T-helper 2 cell treated with Interferon-gamma antibody and Interleukin-4, amounts not matched to agents 5 μg/mL and 100 μg/mL, for 36 hours (primary cell): ENCODE measurements at places on chromosomes 2 and 18.
A peak's percentile ranks its signal among the peaks of the same experiment; 100 is the strongest.

- DNase-seq = no peak
- H3K36me3 ChIP-seq = peaks cover 1% of the 10 kb centered on the region
- no peaks in the 10 kb centered on the region for H3K27me3 ChIP-seq
- H3K27ac ChIP-seq = peak overlapping the region; percentile 92
- peaks cover 44% of the 10 kb centered on the region for H3K4me1 ChIP-seq
Measured at GRCh38 chr2:96156926-96157648, 11.8 kb upstream of the DUSP2 start.

GRCh38 chr2:231069379-231070054 lies 12.8 kb downstream of the PSMD1 start:
- no peak for DNase-seq
- no peak overlapping the region for H3K27ac ChIP-seq
- H3K4me3 ChIP-seq = no peak overlapping the region
- peaks cover 24% of the 10 kb centered on the region for H3K4me1 ChIP-seq
- H3K27me3 ChIP-seq = no peaks in the 10 kb centered on the region
- peaks cover 47% of the 10 kb centered on the region for H3K36me3 ChIP-seq

GRCh38 chr2:108189316-108189715 lies 50.5 kb upstream of the SULT1C3 start:
- no peak overlapping the region for H3K4me3 ChIP-seq
- no peaks in the 10 kb centered on the region for H3K4me1 ChIP-seq
- no peaks in the 10 kb centered on the region for H3K36me3 ChIP-seq
- H3K27ac ChIP-seq = no peak overlapping the region

DNA sequence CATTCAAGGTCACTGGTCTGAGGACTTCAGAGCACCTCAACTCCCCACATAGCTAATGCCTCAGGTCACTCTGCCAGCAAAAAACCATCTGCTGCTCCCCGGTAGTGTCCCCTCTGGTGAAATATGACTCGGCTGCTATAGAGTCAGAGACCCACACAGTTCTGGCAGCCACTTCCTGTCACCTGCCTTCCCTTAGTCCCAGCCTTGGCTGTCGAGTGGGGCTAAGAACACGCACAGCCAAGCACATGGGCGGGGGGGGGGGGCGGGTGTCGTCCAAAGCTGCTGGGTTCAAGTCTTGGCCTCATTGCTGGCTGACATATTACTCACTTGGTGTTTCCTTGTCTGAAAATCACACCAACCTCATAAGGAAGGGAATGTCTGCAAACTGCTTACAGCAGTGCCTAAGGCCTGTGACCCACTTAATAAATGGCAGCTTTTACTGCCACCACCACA lies 37.5 kb downstream of the POLR1A start:
- peak overlapping the region; percentile 56 for H3K27ac ChIP-seq
- peaks cover 68% of the 10 kb centered on the region for H3K36me3 ChIP-seq
- H3K4me3 ChIP-seq = no peak overlapping the region
- peaks cover 13% of the 10 kb centered on the region for H3K4me1 ChIP-seq
- DNase-seq = peak; percentile 47
- H3K27me3 ChIP-seq = no peaks in the 10 kb centered on the region

GRCh38 chr2:59093571-59093970 lies 852.4 kb upstream of the FANCL start:
- no peaks in the 10 kb centered on the region for H3K27me3 ChIP-seq
- H3K4me3 ChIP-seq = no peak overlapping the region
- no peaks in the 10 kb centered on the region for H3K36me3 ChIP-seq

GRCh38 chr2:237600205-237600846 lies 9.8 kb upstream of the RAB17 start:
- H3K27ac ChIP-seq = no peak overlapping the region
- H3K36me3 ChIP-seq = no peaks in the 10 kb centered on the region
- no peak for DNase-seq
- peaks cover 21% of the 10 kb centered on the region for H3K4me1 ChIP-seq
- H3K4me3 ChIP-seq = no peak overlapping the region

GRCh38 chr18:3663870-3664512 lies 214.0 kb downstream of the TGIF1 start:
- no peak overlapping the region for H3K4me3 ChIP-seq
- no peak for DNase-seq
- H3K27me3 ChIP-seq = no peaks in the 10 kb centered on the region
- peaks cover 28% of the 10 kb centered on the region for H3K4me1 ChIP-seq

DNA sequence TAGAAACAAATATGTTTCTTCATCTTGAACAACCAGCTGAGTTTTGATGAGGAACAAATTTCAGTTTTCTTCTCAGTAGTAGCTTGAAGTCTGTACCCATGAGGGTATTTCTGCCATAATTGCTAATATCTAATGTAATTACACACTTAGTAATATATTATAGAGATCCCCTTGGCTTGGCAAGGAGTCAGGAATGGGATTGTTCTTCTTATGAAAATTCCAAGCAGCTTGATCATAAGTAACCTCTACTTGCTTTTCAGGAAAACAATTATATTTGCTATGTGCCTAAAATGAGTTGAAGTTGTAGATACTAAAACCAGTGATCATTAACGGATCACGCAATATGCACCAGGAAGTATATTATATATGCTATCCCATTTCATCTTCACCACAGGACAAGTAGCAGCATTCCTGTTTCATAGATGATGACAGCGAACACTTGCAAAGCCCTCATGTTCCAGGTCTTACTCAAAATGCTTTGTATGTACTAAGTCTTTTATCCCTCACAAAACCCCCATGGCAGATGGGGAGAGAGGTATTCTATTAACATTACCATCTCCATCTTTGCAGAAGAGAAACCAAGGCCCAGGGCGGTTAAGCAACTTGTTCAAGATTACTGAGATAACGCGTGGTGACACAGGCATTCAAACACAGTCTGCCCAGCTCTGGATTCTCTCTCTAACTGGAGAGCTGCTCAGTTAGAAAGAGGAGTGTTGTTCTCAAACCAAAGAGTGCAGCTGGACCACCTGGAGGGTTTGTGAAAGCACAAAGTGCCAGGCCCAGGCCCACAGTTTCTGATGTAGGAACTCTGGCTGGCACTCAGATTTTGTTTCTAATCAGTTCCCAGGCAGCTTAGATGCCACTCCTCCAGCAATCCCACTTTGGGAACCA lies 21.8 kb upstream of the RGPD4 start:
- H3K36me3 ChIP-seq = no peaks in the 10 kb centered on the region
- no peak overlapping the region for H3K4me3 ChIP-seq
- no peak overlapping the region for H3K27ac ChIP-seq
- no peaks in the 10 kb centered on the region for H3K27me3 ChIP-seq
- no peak for DNase-seq

GRCh38 chr2:160575368-160575767 lies 81.8 kb upstream of the RBMS1 start:
- H3K36me3 ChIP-seq = no peaks in the 10 kb centered on the region
- no peak overlapping the region for H3K27ac ChIP-seq
- no peaks in the 10 kb centered on the region for H3K4me1 ChIP-seq
- no peak overlapping the region for H3K4me3 ChIP-seq
- DNase-seq = no peak
- no peaks in the 10 kb centered on the region for H3K27me3 ChIP-seq

- H3K36me3 ChIP-seq = no peaks in the 10 kb centered on the region
- DNase-seq = no peak
- no peaks in the 10 kb centered on the region for H3K27me3 ChIP-seq
- no peak overlapping the region for H3K4me3 ChIP-seq
- H3K27ac ChIP-seq = no peak overlapping the region
Measured at GRCh38 chr2:169081551-169081950, 12.2 kb downstream of the DHRS9 start.

- no peak overlapping the region for H3K4me3 ChIP-seq
- no peaks in the 10 kb centered on the region for H3K27me3 ChIP-seq
- no peaks in the 10 kb centered on the region for H3K36me3 ChIP-seq
- no peak for DNase-seq
- no peak overlapping the region for H3K27ac ChIP-seq
- H3K4me1 ChIP-seq = no peaks in the 10 kb centered on the region
Measured at GRCh38 chr2:147027436-147027835, 817.4 kb upstream of the ACVR2A start.

DNA sequence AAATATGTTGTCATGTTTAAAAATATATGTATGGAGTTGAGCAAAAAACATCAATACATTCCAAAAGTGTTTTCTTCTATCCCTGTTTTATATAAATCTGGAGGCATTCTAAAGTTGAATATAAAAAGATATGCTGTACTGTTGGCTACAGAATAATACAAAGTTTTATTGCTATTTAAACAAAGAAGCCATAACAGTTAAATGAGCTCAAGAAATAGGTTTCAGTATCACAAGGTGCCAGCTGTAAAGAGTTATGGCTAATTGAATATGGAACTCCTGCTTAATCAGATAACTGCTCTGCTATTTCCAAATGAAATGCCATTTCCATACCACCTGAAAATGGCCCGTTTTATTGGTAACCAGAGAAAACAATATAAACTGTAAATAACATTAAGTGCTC lies 55.0 kb downstream of the LNPK start:
- no peaks in the 10 kb centered on the region for H3K4me1 ChIP-seq
- H3K4me3 ChIP-seq = no peak overlapping the region
- peaks cover 22% of the 10 kb centered on the region for H3K36me3 ChIP-seq
- H3K27ac ChIP-seq = no peak overlapping the region
- no peak for DNase-seq

- no peaks in the 10 kb centered on the region for H3K4me1 ChIP-seq
- H3K4me3 ChIP-seq = no peak overlapping the region
- DNase-seq = peak; percentile 24
Measured at GRCh38 chr18:70491734-70492348, 203.0 kb downstream of the SOCS6 start.

GRCh38 chr2:234446404-234447076 lies 50.3 kb downstream of the ARL4C start:
- peak; percentile 85 for DNase-seq
- H3K4me1 ChIP-seq = peaks cover 80% of the 10 kb centered on the region
- H3K27me3 ChIP-seq = no peaks in the 10 kb centered on the region
- H3K36me3 ChIP-seq = peaks cover 80% of the 10 kb centered on the region
- peak overlapping the region; percentile 72 for H3K4me3 ChIP-seq
- peak overlapping the region; percentile 98 for H3K27ac ChIP-seq

- H3K4me1 ChIP-seq = peaks cover 58% of the 10 kb centered on the region
- H3K4me3 ChIP-seq = no peak overlapping the region
- no peak overlapping the region for H3K27ac ChIP-seq
- no peaks in the 10 kb centered on the region for H3K27me3 ChIP-seq
Measured at GRCh38 chr2:207503234-207503633, 26.5 kb upstream of the CREB1 start.

DNA sequence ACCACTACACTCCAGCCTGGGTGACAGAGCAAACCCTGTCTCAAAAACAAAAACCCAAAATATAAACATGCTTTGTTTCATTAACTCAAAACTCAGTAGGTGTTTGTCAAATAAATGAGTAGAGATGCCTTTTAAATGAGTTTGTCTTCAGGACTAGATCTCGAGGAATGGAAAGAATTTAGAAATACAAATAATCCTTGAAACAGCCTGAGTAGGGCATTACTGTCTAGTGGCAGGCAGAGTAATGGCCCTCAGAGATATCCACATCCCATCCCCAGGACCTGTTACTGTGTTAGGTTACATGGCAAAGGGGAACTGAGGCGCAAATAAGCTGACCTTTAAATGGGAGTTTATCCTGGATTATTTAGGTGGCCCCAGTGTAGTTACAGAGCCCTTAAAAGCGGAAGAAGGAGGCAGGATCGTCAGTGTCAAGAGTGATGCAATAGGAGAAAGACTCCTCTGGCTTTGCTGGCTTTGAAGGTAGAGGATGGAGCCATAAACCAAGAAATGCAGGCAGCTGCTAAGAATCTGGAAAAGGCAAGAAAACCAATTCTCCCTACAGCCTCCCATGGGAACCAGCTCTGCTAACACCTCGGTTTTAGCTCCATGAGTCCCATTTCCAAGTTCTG lies 63.0 kb downstream of the CABLES1 start:
- no peak for DNase-seq
- H3K36me3 ChIP-seq = peaks cover 23% of the 10 kb centered on the region
- no peaks in the 10 kb centered on the region for H3K27me3 ChIP-seq
- H3K4me3 ChIP-seq = no peak overlapping the region
- H3K4me1 ChIP-seq = peaks cover 12% of the 10 kb centered on the region
- no peak overlapping the region for H3K27ac ChIP-seq

- no peaks in the 10 kb centered on the region for H3K27me3 ChIP-seq
- H3K4me1 ChIP-seq = no peaks in the 10 kb centered on the region
- no peak overlapping the region for H3K27ac ChIP-seq
- H3K36me3 ChIP-seq = no peaks in the 10 kb centered on the region
Measured at GRCh38 chr2:16189029-16189835, 248.9 kb downstream of the MYCN start.

DNA sequence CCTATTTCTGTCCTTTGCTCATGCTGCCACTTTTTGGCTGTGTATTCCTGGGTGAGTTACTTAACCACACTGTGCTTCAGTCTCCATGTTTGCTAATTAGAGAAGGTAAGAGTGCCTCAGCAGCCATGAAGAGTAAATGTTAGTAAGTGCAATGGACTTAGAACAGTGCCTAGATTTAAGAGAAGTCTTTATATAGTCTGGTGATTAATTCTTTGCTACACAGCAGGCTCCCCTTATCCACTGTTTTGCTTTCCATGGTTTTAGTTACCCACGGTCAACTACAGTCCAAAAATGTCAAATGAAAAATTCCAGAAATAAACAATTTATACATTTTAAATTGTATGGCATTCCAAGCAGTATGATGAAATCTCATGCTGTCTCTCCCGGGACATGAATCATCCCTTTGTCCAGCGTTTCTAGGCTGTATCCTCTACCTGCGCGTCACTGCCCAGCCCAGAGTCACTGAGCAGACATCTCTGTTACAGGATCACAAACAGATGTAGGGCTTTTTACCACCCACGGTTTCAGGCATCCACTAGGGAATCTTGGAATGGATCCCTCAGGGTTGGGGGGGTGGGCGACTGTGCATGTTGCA lies 91.0 kb downstream of the CTIF start:
- peaks cover 2% of the 10 kb centered on the region for H3K27me3 ChIP-seq
- H3K4me1 ChIP-seq = no peaks in the 10 kb centered on the region
- no peak overlapping the region for H3K4me3 ChIP-seq
- H3K27ac ChIP-seq = no peak overlapping the region

GRCh38 chr2:48105848-48106247 lies 199.6 kb upstream of the FBXO11 start:
- H3K36me3 ChIP-seq = no peaks in the 10 kb centered on the region
- no peak overlapping the region for H3K27ac ChIP-seq
- H3K4me1 ChIP-seq = peaks cover 9% of the 10 kb centered on the region
- no peak overlapping the region for H3K4me3 ChIP-seq

GRCh38 chr2:9168821-9169221 lies 37.8 kb upstream of the ASAP2 start:
- no peak overlapping the region for H3K4me3 ChIP-seq
- DNase-seq = no peak
- no peaks in the 10 kb centered on the region for H3K36me3 ChIP-seq
- H3K27me3 ChIP-seq = peaks cover 21% of the 10 kb centered on the region

DNA sequence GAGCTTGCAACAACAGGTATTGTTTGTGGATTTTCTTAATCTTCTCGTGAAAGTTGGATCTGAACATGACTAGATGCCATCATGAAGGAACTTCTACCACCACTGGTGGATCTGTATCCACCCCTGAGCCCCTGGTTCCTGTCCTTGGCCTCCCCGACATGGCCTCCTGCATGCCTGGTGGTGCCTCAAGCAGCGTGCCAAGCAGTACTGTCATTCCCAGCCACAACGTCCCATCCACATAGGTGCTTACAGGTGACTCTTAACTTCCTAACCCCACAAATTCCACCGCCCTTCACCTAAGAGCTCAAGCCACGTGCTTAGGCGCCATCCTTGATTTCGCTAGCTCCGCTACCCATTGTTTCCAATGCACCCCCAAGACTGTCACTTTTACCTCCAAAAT lies 23.1 kb downstream of the TPO start:
- DNase-seq = no peak
- no peaks in the 10 kb centered on the region for H3K4me1 ChIP-seq
- H3K27ac ChIP-seq = no peak overlapping the region
- no peaks in the 10 kb centered on the region for H3K27me3 ChIP-seq
- H3K36me3 ChIP-seq = no peaks in the 10 kb centered on the region

- DNase-seq = no peak
- H3K36me3 ChIP-seq = no peaks in the 10 kb centered on the region
- H3K27ac ChIP-seq = no peak overlapping the region
- H3K27me3 ChIP-seq = no peaks in the 10 kb centered on the region
- H3K4me1 ChIP-seq = no peaks in the 10 kb centered on the region
Measured at GRCh38 chr18:39453356-39453755, 1887.8 kb upstream of the CELF4 start.
